ENCODE measurements at places on chromosomes 7 and 10.
A peak's percentile ranks its signal among the peaks of the same experiment; 100 is the strongest.

DNA sequence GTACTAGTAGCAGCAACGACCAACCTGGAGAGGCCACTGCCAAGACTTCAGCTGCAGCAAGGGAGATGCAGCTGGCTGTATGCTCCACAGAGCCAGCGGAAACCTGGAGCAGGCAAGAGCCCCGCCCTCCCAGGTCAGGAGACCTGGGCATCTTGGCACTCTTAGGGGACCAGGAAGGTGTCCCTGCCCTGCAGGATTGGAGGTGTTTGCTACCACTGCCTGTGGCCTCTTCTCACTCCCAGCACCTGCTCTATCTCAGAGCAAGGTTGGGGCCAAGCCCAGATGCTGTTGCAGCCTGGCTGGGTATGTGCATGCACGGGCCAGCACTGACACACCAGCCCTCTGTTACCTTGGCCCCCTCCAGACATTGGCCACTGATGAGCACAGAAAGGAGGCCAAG lies 1512.8 kb downstream of the REEP3 start:
- no peak for DNase-seq

DNA sequence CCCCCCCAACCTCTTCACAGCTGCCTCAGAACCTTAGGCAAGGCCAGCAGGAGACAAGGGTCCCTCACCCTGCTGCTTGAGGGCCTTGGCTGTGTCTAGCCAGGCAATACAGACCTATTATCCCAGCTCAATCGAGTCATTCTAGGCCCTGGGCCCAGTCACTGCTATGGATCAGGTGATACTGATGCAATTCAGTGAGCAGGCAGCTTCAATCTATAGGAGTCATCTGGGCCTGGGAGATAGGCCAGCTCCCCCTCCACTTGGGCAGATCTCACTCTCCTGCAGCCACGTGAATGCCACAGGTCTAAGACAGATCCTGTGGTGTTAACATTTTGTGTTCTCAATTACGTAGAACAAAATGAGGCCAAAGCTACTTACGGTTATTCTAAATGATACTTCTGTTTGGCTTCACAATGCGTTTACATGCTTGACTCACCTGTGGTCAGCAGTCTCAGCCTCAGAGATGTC lies 68.0 kb upstream of the LRRC4 start:
- no peak for DNase-seq

- no peak for DNase-seq
Measured at GRCh38 chr10:3689871-3690510, 95.0 kb downstream of the KLF6 start.

- DNase-seq, result no peak
Measured at GRCh38 chr10:132670546-132671227, 115.3 kb downstream of the NKX6-2 start.

- DNase-seq, result no peak
Measured at GRCh38 chr10:28858646-28859045, 181.3 kb downstream of the BAMBI start.

- DNase-seq, result no peak
Measured at GRCh38 chr10:128103229-128103714, 23.0 kb downstream of the MKI67 start.

- DNase-seq, result no peak
Measured at GRCh38 chr7:120996988-120997345, 8.5 kb downstream of the CPED1 start.

DNA sequence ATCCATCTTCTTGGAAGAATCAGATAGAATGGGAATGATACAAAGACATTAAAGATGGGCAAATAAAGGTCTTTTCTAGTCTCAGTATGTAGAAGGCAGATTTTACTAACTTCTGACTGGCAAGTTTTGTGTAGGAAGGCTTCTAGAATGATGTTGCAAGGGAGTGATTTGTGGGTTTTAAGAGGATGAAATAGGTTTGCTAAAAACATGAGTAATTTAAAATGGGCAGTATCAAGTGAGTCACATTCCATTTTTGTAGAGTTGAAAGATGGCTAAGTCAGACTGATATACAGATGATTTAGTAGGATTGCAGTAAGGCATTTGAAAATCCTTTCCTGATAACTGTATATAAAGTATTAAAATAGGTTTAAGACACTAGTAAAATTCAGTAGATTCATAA lies 777.4 kb downstream of the SORCS1 start:
- no peak for DNase-seq

DNA sequence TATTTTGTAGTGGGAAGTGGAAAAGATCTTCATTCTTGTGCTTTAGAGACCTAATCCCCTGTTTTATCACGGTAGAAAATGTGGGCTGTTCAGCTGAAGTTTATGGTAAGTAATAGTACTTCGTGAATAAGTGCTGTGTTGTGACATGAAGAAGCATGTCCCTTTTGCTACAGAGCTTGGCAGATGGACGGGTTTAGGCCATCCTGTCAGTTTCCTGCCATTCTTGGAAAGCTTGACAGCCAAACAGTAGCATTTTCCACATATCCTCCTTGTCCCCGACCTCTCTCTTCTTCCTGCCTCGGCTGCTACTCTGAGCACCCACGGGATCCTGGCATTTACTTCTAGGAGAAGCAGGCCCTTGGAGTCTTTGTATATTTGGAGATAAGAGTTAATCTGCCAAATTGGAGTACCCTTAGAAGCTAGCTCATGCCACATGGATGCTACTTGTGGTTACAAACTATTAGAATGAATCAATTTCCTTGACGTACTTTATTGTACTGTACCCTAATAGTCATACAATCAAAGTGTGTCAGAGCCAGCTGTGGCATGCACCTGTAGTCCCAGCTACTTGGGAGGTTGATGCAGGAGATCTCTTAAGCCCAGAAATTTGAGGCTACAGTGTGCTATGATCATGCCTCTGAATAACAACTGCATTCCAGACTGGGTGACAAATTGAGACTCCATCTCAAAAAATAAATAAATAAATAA lies 39.2 kb downstream of the PNLIPRP3 start:
- DNase-seq, result no peak

DNA sequence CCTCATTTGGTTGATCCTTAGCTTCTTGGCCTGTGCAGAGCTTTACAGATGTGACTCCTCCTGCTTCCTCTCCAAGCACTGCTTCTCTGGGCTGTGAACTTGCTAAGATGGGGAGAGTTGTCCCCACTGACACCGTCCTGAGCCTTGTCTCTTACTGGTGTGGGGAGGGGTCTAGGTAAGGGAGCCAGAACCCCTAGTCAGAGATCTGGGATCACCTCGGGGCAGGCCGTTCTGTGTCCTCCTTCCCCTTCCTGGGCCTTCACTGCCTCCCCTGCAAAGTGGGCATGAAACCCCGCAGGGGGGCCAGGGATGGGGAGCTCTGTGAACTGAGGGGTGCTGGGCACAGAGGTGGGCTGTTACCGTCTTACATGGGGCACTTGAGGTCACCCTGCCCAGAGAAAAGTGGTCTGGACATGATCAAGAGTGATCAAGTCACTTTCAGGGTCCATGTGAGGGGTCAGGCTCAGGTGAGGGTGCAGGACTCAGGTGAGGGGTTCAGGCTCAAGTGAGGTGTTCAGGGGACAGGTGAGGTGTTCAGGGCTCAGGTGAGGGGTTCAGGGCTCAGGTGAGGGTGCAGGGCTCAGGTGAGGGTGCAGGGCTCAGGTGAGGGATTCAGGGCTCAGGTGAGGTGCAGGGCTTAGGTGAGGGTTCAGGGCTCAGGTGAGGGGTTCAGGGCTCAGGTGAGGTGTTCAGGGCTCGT lies 86.2 kb downstream of the ADCY1 start:
- DNase-seq, result no peak

DNA sequence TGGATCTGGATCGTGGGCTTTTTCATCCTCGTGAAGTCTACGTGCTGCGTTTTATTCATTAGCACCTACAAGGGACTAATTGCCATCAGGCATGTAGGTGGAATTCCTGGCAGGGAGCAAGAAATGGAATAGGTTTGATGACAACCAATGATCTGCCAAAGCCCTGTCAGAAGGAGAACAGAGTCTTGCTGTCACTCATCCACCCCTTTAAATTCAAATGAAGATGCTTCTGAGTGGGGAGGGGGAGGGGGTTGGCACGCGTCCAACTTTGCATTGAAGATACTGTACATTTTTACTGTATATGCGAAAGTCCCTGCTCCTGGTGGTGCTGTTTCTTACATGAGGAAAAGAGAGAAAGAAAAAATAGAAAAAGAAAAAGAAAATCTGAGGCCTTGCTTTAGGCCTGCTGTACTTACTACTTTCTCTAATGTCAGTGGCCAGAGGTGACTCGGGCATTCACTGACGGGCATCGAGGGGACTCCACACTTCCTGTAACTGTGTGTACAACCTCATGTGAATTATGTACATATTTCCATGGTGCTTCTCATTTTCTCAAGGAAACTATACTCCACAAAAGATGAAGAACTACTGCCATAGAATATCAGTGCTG lies 569.1 kb downstream of the INHBA start:
- no peak for DNase-seq

- DNase-seq, result no peak
Measured at GRCh38 chr7:14069961-14070360, 80.5 kb upstream of the ETV1 start.

DNA sequence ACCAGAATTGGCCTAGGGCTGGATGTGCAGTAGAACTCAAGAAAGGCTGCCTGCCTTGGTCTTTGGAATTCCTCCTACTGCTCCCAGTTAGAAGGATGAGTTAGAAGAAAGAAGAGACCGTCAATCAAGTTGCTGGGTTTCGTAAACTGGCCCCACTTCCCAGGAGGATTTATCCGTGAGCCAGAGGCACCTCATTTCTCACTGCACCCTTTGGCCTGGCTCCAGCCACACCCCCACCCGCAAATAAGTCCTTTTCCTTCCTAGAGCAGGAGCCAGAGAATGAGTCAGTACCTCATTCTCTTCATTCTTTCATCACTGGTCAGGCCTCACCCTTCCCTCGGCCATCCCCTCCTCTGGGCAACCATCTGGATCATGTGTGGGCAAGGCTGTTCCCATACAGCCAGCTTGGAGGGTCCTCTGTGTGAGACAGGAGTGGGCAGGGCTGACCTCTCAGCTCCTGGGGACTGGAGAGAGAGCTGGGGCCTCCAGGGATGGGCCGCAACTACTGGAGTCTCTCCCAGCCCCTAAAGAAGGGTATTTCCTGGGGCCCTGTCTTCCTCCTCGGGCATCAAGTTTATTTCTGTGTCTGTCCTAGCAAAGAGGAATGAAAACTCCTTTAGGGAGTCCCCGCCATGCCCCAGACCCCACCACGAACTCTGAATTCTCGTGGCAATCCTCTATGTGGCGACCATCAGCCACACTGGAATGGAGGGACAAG lies 87.2 kb upstream of the DUSP5 start:
- peak; percentile 77 for DNase-seq

DNA sequence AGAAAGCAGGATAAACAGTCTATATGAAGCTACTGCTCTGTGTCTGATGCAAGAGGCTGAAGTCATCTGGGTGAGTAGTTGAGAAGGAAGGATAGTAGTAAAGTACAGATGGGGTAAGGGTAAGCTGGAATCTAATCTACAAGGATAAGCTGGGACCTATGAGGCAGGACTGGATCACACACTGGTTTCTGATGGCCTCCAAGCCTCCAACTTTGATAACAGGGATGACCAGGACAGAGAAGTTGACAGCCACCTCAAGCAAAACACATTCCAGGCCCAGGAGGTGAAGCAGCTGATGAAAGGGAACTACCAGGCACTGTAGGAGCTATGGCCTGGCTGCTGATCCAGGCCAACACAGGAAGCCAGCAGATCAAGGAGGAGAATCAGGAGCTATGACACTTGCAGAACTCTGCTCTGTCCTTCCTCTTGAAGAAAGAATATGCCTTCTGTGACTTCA lies 278.1 kb upstream of the TMEM229A start:
- DNase-seq, result no peak

DNA sequence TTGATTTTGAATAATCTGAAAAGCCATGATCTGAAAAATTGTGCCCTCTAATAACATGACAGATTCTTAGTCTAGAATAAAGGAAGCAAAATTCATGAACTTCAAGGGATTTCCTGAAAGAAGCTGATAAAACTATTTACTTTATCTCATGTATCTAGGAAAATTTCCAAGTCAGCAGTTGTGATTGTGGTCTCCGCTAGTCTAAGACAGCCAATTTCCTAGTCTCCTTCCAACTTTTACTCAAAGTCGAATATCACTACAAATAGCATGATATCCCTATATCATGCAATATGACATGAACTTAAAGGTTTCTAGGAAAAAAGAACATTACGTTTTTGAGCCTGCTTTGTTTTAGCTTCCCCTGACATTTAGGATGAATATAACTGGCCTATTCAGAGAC lies 202.1 kb upstream of the GHITM start:
- DNase-seq, result no peak

DNA sequence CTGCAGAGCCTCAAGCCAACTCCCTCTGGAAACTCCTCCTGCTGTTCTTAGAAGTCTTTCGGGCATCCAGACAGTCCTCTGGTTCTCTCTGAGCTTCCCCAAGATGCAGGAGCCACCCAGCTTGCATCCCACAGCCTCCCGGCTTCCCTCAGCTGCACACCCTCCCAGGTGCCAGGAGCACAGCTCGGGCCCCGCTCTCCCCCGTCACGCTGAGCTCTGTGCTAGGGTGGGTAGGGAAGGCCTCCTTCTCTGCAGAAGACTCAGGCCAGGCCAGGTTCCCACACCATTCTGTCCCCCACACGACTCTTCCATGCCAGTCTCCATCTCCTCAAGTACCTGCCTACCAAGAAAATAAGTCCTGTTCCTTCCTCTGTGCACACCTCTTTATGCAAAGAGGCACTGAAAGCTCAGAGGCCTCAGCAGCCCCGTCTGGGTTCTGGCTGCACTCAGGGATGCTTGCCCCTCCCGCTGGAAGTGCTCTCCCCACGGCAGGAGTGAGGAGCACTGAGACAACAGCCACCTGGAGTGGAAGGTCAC lies 537.1 kb downstream of the PTPRN2 start:
- no peak for DNase-seq

DNA sequence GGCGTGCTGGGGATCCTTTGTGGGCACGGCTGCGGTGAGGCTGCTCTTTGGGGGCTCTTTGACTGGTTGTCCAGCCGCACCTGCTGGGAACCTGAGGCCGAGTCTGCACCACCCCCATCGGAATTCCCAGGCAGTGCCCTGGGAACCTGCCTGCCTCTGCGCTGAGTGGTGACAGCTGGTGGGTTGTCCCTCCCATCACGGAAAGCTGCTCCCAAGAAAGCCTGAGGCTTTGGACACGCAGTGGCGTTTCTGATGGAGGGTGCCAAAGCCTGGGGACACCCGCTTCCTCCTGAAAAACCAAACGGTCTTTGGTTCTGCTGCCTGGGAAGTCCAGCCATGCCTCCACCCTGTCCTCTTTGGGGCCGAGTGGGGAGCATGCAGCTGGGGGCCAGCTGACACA lies 21.4 kb upstream of the SHH start:
- no peak for DNase-seq

GRCh38 chr7:10082896-10083295 lies 890.8 kb upstream of the PHF14 start:
- DNase-seq, result no peak

DNA sequence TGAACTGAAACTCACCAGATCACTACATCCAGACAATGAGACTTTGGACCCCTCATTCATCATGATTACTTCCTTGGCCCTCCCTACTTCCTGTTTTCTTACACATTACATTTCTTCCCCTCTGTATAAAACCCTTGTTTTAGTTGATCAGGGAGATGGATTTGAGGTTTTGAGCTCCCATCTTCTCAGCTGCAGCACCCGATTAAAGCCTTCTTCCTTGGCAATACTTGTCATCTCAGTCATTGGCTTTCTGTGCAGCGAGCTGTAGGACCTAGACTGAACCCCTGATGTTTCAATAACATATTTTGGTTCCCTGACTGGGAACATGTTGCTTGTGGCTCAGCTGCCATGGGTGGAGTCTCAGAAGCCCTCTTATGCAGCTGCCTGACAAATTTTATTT lies 33.1 kb downstream of the NOLC1 start:
- DNase-seq, result no peak

GRCh38 chr7:151408839-151409666 lies 785 bp downstream of the WDR86 start:
- DNase-seq, result no peak

- no peak for DNase-seq
Measured at GRCh38 chr7:158944195-158944594, 87.8 kb downstream of the DYNC2I1 start.

GRCh38 chr10:26854524-26854923 lies 6.2 kb downstream of the ABI1 start:
- DNase-seq, result no peak

All from H54 (cell line).